ENCODE measurements at places on chromosomes 16 and 17.

- no peaks in the 10 kb centered on the region for H3K27me3 ChIP-seq
- H3K36me3 ChIP-seq: peaks cover 9% of the 10 kb centered on the region
- H3K4me1 ChIP-seq: no peaks in the 10 kb centered on the region
Observed at GRCh38 chr17:3594051-3594800, 15.0 kb downstream of the TRPV1 start.

DNA sequence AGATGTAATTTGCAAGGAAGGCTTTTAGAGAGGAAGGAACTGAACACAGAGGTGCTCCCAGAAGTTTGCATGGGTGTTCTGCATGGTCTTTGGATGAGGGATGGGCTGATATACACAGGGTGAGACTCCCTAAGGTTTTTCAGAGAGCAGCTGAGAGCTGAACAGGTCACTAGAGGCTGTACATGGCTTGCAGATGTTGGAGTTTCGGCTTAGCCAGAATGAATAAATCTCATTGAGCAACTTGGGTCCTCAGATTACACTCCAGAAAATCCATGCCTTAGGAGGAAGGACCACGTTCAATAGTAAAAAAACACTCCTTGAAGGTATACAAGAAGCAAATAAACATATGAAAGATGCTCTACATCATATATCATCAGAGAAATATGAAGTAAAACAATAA is 7.5 kb upstream of the ITGB3 start:
- no peak for DNase-seq
- no peaks in the 10 kb centered on the region for H3K36me3 ChIP-seq
- no peak overlapping the region for H3K27ac ChIP-seq
- H3K4me1 ChIP-seq: no peaks in the 10 kb centered on the region

GRCh38 chr17:17750881-17751280 is 69.6 kb downstream of the RAI1 start:
- no peak for DNase-seq
- no peaks in the 10 kb centered on the region for H3K36me3 ChIP-seq
- no peak overlapping the region for H3K4me3 ChIP-seq
- peaks cover 8% of the 10 kb centered on the region for H3K4me1 ChIP-seq
- no peaks in the 10 kb centered on the region for H3K27me3 ChIP-seq

- no peak overlapping the region for H3K4me3 ChIP-seq
- DNase-seq: no peak
- H3K36me3 ChIP-seq: no peaks in the 10 kb centered on the region
- H3K27ac ChIP-seq: no peak overlapping the region
- H3K27me3 ChIP-seq: no peaks in the 10 kb centered on the region
Observed at GRCh38 chr16:75010427-75010826, 11.6 kb downstream of the ZNRF1 start.

DNA sequence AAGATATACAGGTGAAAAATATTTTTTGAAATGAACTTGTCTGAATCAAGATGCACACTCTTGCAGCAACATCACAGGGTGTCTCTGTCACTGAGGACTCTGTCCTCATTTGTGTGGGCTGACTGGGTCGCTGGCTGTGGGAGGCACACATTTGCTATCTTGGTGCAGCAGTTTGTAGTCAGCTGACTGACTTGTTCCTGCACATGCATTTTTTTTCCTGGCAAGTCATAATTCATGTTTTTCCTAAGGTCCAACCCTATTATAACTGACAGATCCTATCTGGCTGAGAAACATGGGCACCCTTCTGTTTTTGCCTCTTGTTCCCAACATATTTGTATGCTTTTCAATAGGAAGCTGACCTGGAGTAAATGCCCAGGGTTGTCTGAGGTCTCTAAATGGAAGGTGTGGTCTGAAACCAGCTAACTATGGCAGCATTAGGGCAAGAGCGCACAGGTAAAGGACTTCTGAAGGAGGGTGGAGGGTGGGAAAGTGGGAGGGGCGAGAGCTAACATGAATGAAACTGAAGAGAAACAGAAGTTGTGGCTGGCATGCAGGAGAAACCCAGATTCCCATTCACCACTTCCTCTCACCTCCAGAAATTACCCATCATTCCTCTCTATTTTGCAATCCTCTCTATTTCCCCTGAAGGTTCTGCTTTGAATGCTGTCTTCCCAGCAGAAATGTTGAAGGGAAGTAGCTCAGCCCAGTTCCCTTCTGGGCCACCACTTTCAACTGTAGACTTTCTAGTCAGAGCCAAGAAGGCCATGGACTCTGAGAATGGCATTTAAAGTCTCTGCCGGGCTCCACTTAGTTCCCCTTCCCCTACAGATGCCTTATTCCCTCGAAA is 166.1 kb downstream of the PRKCA start:
- H3K4me3 ChIP-seq: no peak overlapping the region
- H3K27ac ChIP-seq: no peak overlapping the region
- H3K27me3 ChIP-seq: no peaks in the 10 kb centered on the region
- H3K4me1 ChIP-seq: peaks cover 7% of the 10 kb centered on the region
- no peak for DNase-seq

DNA sequence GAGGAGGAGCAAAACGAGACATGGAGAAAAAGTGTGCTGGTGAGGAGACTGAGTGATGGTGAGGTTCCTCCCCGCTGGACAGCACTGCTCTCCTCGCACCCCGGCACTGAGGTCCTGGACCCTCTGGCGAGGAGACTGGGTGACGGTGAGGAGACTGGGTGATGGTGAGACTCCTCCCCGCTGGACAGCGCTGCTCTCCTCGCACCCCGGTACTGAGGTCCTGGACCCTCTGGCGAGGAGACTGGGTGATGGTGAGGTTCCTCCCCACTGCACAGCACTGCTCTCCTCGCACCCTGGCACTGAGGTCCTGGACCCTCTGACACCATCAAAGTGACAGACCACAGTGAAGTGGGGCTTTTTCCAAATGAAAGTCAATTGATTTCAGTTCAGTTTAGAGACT is 10.9 kb downstream of the PITPNA start:
- H3K27ac ChIP-seq: no peak overlapping the region
- H3K36me3 ChIP-seq: peaks cover 9% of the 10 kb centered on the region
- H3K27me3 ChIP-seq: no peaks in the 10 kb centered on the region
- H3K4me1 ChIP-seq: no peaks in the 10 kb centered on the region
- H3K4me3 ChIP-seq: no peak overlapping the region

GRCh38 chr16:89448656-89449055 is 41.7 kb downstream of the ANKRD11 start:
- no peaks in the 10 kb centered on the region for H3K36me3 ChIP-seq
- H3K4me3 ChIP-seq: no peak overlapping the region
- H3K4me1 ChIP-seq: peaks cover 9% of the 10 kb centered on the region
- no peak overlapping the region for H3K27ac ChIP-seq
- no peak for DNase-seq

- no peaks in the 10 kb centered on the region for H3K36me3 ChIP-seq
- no peak overlapping the region for H3K27ac ChIP-seq
- no peaks in the 10 kb centered on the region for H3K27me3 ChIP-seq
- no peak for DNase-seq
Observed at GRCh38 chr16:3971261-3971660, 90.7 kb upstream of the CREBBP start.

- H3K4me1 ChIP-seq: 0 out of 2 replicates have a peak, but pooled peaks cover 2% of the 10 kb centered on the region
- no peak overlapping the region for H3K27ac ChIP-seq
- no peaks in the 10 kb centered on the region for H3K36me3 ChIP-seq
- no peak for DNase-seq
Observed at GRCh38 chr16:10881479-10882030, 4.6 kb downstream of the CIITA start.

DNA sequence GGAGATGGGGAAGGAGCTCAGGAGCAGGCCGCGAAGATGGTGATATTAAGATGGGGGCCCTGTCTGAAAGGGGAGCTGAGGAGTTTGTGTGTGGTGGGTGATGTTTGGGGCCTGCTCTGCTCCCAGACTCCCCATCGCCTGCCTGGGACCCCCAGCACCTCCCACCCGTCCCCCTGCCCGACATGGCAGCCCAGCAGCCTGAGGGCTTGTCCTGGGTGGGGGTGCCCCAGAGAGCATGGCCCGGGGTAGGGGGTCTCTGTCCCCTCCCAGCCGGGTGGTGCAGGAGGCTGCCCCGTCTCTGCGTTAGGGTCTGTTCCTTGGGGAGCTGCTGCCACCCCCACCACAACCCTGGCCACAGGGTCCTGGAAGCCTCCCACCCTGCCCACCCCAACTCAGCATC is 5.2 kb downstream of the CDH15 start:
- H3K4me1 ChIP-seq: peaks cover 1% of the 10 kb centered on the region
- no peaks in the 10 kb centered on the region for H3K27me3 ChIP-seq
- H3K4me3 ChIP-seq: no peak overlapping the region
- DNase-seq: no peak

DNA sequence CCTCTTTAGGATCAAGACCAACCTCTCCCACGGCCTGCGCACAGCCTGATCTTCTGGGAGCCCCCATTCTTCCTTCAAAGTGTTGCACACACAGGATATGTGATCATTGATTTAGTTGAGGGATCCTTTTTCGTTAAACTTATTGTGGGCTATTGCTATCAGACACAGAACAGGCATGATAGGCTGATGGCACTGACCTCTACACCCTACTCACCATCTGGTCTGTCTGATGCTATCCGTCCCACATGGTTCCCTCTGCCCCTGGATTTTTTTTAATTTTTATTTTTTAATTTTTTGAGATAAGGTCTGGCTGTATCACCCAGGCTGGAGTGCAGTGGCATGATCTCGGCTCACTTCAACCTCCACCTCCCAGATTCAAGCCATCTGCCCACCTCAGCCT is 19.2 kb upstream of the LITAF start:
- no peaks in the 10 kb centered on the region for H3K27me3 ChIP-seq
- H3K27ac ChIP-seq: no peak overlapping the region
- no peak for DNase-seq
- no peak overlapping the region for H3K4me3 ChIP-seq
- H3K4me1 ChIP-seq: no peaks in the 10 kb centered on the region
- no peaks in the 10 kb centered on the region for H3K36me3 ChIP-seq

- DNase-seq: no peak
- H3K4me1 ChIP-seq: no peaks in the 10 kb centered on the region
- no peak overlapping the region for H3K27ac ChIP-seq
- no peak overlapping the region for H3K4me3 ChIP-seq
- H3K36me3 ChIP-seq: peaks cover 21% of the 10 kb centered on the region
- H3K27me3 ChIP-seq: no peaks in the 10 kb centered on the region
Observed at GRCh38 chr17:39416141-39416540, 14.7 kb upstream of the FBXL20 start.

GRCh38 chr17:69402052-69402451 is 12.4 kb upstream of the MAP2K6 start:
- no peaks in the 10 kb centered on the region for H3K27me3 ChIP-seq
- H3K4me1 ChIP-seq: no peaks in the 10 kb centered on the region
- H3K4me3 ChIP-seq: no peak overlapping the region
- H3K36me3 ChIP-seq: no peaks in the 10 kb centered on the region
- H3K27ac ChIP-seq: no peak overlapping the region

GRCh38 chr17:28746611-28747050 is 2.8 kb downstream of the TRAF4 start:
- H3K36me3 ChIP-seq: peaks cover 35% of the 10 kb centered on the region
- H3K4me3 ChIP-seq: no peak overlapping the region
- DNase-seq: no peak
- H3K27me3 ChIP-seq: no peaks in the 10 kb centered on the region
- no peak overlapping the region for H3K27ac ChIP-seq

GRCh38 chr16:11913425-11914079 is 2.2 kb downstream of the GSPT1 start:
- no peak for DNase-seq
- no peaks in the 10 kb centered on the region for H3K27me3 ChIP-seq
- H3K36me3 ChIP-seq: peaks cover 3% of the 10 kb centered on the region
- peaks cover 7% of the 10 kb centered on the region for H3K4me1 ChIP-seq
- no peak overlapping the region for H3K27ac ChIP-seq

DNA sequence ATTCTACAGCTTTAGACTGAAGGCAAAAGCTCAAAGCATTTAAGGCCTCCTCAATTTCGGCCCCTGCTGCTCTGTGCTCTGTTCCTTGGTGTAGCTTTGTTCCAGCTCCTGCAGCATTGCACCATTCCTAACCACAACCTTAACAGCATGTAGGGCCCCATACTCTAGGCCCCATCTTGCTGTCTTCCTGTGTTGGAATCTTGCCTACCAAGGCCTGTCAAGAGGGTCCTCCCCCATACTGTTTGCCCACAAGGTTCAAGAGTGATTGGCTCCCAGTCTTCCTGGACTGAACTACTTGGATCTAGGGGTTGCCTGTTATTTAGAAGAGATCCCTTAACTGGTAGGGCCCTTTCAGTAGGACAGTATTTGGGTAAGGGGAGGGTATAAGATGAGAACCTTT is 26.8 kb downstream of the TRPV2 start:
- no peak overlapping the region for H3K27ac ChIP-seq
- no peak for DNase-seq

DNA sequence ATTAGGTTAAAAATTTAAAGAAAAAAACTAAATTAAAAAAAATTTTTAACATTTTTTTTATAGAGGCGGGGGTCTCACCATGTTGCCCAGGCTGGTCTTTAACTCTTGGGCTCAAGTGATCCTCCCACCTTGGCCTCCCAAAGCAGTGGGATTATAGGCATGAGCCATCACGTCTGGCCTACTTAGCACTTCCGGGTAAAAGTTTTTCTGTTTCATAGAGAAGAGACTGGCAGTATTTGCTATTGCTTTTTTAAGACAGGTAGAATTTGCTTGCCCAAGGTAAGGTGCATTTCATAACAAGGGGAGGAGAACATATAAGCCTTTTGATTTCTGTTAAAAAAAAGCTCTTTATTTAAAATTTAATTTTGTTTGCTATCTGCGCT is 12.0 kb upstream of the HAPSTR1 start:
- H3K27ac ChIP-seq: no peak overlapping the region
- H3K4me3 ChIP-seq: no peak overlapping the region
- H3K4me1 ChIP-seq: no peaks in the 10 kb centered on the region
- H3K27me3 ChIP-seq: no peaks in the 10 kb centered on the region

DNA sequence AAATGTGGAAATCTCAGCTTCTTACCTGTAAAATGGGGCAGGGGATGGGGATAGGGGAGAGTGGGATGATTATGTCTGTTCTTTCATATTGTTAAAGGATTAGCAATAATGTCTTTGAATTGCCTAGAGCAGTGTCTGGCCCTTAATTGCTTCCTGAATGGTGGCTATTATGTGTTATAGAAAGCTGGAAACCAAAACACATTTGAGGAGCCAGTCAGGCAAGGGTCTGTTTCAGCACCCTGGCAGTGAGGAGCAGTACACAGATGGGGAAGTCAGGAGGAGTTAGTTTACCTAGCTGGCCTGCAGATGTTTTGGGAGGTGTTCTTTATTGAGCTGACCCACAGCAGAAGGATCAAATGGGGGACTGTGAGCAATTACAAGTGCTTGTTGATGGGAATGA is 63.0 kb downstream of the NUP93 start:
- no peak overlapping the region for H3K27ac ChIP-seq
- H3K4me1 ChIP-seq: peaks cover 2% of the 10 kb centered on the region
- H3K27me3 ChIP-seq: no peaks in the 10 kb centered on the region
- DNase-seq: no peak
- H3K4me3 ChIP-seq: no peak overlapping the region
- no peaks in the 10 kb centered on the region for H3K36me3 ChIP-seq

- no peak for DNase-seq
- no peaks in the 10 kb centered on the region for H3K4me1 ChIP-seq
- H3K27ac ChIP-seq: no peak overlapping the region
Observed at GRCh38 chr17:32673964-32674363, 187.2 kb downstream of the CDK5R1 start.

GRCh38 chr16:3762107-3762750 is 44.9 kb upstream of the TRAP1 start:
- no peaks in the 10 kb centered on the region for H3K27me3 ChIP-seq
- no peak for DNase-seq
- H3K4me3 ChIP-seq: no peak overlapping the region
- H3K27ac ChIP-seq: no peak overlapping the region
- no peaks in the 10 kb centered on the region for H3K4me1 ChIP-seq
- peaks cover 10% of the 10 kb centered on the region for H3K36me3 ChIP-seq

- peaks cover 25% of the 10 kb centered on the region for H3K36me3 ChIP-seq
- no peaks in the 10 kb centered on the region for H3K4me1 ChIP-seq
- no peak overlapping the region for H3K27ac ChIP-seq
- no peaks in the 10 kb centered on the region for H3K27me3 ChIP-seq
- H3K4me3 ChIP-seq: no peak overlapping the region
Observed at GRCh38 chr16:88713054-88713453, 6.8 kb downstream of the CTU2 start.

All from iPS DF 6.9 (cell line).